ENCODE measurements at places on chromosomes 2 and 18. TPM values are rescaled to one million over a fixed set of nuclear protein-coding genes. Genes with fewer than 3 reads are reported as not detected.

Gene SULT1C4
- polyA plus RNA-seq: 1.7 TPM

Gene ZNF892
- polyA plus RNA-seq: 0.24 TPM

Gene NTSR2
- not detected for polyA plus RNA-seq

Gene MC4R
- 0.02 TPM for polyA plus RNA-seq

Gene REG3A
- polyA plus RNA-seq: not detected

Gene EGR4
- not detected for polyA plus RNA-seq

Gene C2orf68
- polyA plus RNA-seq: 51.9 TPM

Gene STARD6
- 0.07 TPM for polyA plus RNA-seq

Gene RAB17
- 19.3 TPM for polyA plus RNA-seq

Gene UGT1A1
- 0.04 TPM for polyA plus RNA-seq

Gene TDRD15
- polyA plus RNA-seq: not detected

Gene ZC3H6
- polyA plus RNA-seq: 3.5 TPM

Gene LYG1
- 2.7 TPM for polyA plus RNA-seq

Gene LYPD6
- polyA plus RNA-seq: 0.17 TPM

Gene SLC4A5
- polyA plus RNA-seq: 2.5 TPM

Gene PCARE
- polyA plus RNA-seq: 0.01 TPM

Gene DSG2
- polyA plus RNA-seq: 16.4 TPM

Gene SP3
- 29.0 TPM for polyA plus RNA-seq

Gene PSME4
- 20.8 TPM for polyA plus RNA-seq

Gene RFX8
- 0.14 TPM for polyA plus RNA-seq

Gene TSPYL6
- not detected for polyA plus RNA-seq

Gene MARCHF4
- 0.13 TPM for polyA plus RNA-seq

Gene PROKR1
- 0.01 TPM for polyA plus RNA-seq

Gene NYAP2
- polyA plus RNA-seq: 0.20 TPM

Gene MAPK4
- polyA plus RNA-seq: 1.8 TPM

Gene ANKRD62
- not detected for polyA plus RNA-seq

Gene GBX2
- not detected for polyA plus RNA-seq

Gene TMEM163
- 25.0 TPM for polyA plus RNA-seq

Data from lung (tissue), 17 donors.